Mucosa of descending colon (tissue), 3 donors: ENCODE measurements at places on chromosomes 1 and 21. TPM values are rescaled to one million over a fixed set of nuclear protein-coding genes. Genes with fewer than 3 reads are reported as not detected.

CAPN8 gene
- total RNA-seq: 88.6 TPM

DNA sequence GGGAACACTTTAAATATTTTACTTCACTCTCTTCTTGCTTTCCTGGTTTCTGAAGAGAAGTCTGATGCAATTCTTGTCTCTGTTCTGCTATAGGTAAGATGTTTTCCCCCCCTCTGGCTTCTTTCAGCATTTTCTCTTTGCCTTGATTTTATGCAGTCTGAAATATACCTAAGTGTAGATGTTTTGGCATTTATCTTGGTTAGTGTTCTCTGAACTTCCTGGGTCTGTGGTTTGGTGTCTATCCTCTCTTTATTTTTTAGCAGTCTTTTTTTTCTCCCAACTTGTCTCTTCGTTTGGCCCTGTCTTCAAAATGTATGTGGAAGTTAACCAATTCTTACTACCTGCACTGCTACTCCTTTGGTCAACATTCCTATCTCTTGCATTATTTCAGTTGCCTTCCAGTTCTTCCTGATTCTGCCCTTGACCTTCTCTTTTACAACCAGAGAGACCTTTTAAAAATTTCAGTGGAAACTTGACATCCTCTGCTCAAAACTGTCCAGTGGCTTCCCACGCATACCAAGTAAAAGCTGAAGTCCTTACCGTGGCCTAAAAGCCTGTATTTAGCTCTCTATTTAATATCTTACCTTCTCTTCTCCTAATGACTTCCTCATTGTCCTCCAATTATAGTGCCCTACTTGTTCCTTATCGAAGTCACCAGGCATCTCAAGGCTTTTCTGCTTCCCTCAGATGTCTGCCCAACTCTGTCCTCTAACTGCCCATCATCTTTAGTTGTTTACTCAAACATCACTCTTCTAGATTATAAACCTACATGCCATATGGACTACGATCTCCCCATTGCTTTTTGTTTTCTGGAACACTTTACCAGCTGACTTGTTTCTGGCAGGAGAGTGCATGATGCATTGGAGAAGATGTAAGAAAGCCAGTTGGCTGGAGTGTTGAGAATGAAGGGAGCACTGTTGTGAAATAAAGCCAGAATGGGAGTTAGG lies 40.9 kb downstream of the RAP1A start:
- no peak for DNase-seq

DNA sequence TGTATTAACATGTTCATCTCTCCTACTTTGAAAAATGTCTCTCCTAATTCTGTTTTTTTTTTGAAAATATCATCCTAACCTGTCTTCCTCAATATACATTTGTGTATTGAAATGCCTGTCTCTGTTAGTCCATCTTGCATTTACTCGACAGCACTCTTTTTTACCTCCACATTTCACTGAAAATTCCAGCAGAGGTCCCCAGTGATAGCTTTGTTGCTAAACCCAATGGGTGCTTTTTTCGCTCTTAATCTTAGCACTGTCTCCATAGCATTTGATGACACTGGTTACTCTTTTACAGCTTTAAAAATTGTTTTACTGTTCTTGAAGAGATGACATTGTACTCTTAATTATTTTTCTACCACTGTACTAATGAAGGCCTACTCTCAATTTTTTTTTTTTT lies 10.8 kb downstream of the OSBPL9 start:
- no peak for DNase-seq

CORT gene
- not detected for total RNA-seq

GRCh38 chr1:76595024-76595423 lies 272.3 kb upstream of the ST6GALNAC5 start:
- DNase-seq: no peak

DNA sequence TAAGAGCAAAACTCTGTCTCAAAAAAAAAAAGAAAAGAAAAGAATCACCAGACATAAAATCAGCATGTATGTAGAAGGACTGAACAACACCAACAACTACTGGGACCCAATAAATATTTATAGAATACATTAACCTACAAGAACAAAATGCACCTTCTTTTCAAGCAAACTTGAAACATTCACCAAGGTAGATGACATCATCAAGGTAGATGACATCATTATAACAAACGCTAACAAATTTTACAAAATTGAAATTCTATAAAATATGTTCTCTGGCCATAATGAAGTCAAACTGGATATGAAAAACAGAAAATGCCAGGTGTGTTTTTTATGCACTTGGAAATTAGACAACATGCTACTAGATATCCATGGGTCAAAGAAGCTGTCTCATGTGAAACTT lies 220.2 kb upstream of the SNX7 start:
- DNase-seq: no peak

DNA sequence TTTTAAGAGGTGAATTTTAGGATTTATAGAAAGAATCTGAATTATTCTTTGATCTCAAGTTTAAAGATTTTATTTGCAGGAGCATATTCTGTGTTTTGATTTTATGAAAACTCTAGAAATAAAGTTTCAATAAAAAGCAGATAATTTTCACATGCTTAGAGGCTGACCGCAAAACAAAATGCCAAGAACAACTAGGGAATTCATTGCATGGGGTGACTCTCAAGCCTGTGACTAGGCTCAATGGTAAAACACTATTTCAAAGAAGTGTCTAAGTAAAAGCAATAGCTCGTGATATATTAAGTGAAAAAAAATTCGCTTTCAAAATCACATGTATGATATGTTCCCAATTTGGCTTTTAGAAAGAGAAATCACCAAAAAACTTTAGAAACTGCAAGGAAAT lies 49.6 kb downstream of the RPL5 start:
- no peak for DNase-seq

DNA sequence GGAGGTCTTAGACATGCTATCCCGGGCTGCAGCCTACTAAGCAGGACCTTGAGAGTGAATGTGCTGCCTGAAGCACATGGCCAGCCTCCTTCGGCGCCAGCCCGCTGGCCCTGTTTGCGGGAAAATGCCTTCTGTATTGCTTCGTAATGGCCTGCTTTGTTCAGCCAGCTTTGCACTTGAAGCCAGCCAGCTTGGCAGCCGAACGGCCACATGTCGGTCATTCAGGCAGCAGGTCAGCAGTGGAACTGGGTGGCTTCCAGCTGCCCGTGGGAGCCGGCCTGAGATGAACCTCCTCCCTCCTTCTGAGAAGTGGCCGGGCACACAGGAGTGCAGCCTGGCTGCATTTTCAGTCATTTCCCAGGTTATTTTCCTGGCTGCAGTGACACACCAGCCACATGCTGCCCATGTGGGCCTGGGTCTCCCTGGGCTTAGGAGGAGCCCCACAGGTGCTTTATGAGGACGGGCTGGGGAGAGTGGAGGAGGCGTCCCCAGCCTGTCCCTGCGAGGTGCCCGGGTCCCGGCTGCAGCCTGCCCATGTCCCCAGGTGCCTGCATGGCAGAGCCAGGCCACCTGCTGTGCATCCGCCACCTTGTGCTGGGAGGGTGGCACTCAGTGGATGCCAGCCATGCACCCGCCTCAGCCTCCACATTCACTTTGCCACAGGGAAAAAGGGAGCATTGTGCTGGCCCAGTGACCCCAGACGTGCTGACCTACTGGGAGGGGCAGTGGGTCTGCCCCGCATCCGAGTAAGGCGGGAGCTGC lies 103.5 kb downstream of the SIK1 start:
- DNase-seq: no peak

CALML6 gene
- 1.2 TPM for total RNA-seq
